ENCODE measurements at places on chromosomes 7 and 10.

DNA sequence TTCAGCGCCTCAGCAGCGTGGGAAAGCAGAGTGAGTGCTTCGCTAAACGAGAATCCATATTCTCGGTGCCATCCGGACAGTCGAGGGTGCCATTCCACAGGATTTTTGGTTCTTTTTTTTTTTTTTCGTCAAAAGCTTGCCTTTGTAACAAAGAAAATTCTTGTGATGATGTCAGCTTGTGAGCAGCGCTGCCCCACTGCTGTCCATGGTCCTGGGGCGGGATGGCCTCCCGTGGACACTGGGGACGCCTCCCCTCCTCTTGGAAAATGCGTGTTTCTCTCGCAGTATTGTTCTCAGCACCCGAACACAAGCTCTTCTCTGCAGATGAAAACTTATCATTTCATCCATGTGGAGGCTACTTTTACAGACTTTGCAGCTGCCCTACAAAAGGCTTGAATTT, 477.4 kb downstream of the TCERG1L start:
- DNase-seq: no peak

DNA sequence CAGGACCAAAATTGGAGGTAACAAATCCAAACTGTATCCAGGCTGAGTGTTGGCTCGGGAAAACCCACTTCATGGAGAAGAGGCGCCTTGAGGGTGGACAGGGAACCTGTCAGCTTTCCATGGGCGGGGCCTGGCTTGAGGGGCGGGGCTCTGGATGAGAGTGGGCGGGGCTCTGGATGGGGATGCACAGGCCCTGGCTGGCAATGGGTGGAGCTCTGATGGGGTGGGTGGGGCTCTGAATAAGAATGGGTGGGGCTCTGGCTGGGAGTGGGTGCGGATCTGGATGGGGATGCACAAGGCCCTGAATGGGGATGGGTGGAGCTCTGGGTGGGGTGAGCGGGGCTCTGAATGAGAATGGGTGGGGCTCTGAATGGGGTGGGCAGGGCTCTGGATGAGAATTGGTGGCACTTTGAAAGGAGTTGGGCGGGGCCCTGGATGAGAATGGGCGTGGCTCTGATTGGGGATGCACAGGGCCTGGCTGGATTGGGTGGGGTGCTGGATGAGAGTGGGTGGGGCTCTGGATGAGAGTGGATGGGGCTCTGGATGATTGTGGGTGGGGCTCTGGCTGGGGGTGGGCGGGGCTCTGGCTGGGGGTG, 96.6 kb upstream of the NPTX2 start:
- no peak for DNase-seq

- DNase-seq: peak; percentile 93
These were observed 118.3 kb downstream of the FAM53B start for GRCh38 chr10:124625831-124626238.

GRCh38 chr7:30702200-30702599, 19.9 kb upstream of the CRHR2 start:
- DNase-seq: no peak

DNA sequence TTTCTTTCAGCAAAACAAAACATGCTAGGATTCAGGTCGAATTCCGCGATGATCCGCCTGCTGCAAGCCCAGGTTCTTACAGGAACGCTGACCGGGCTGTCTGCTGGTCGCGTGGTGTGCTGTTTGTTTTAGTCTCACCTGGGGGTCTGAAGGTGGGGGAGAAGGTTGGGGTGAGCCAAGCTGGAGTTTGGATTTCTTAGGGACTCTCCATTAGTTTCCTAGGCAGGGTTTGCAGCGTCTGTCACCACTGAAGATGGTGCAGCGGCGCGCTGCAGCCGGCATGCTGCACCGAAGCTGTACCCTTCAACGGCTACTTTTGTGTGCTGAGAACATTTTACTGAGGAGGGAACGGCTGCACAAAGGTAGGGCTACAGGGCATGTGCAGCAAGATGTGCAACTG, 48.7 kb downstream of the GCC1 start:
- no peak for DNase-seq

DNA sequence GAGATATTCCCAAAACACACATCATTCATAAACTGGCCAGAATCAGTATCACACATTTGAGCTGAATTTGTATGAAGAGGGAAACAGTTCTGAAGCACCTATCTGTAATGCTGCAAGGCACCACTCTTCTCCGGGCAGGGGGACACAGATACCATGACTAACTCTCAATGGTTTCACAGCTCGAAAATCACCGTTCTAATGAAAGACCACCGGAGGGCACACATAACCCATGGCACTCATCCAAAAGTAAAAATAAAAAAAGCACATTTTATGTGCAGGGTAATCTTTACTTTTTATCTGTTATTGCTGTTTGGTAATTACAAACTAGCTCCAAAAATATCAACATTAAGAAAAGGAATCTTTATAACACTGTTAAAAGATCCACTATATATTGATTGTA, 137.5 kb downstream of the PARD3 start:
- DNase-seq: no peak

DNA sequence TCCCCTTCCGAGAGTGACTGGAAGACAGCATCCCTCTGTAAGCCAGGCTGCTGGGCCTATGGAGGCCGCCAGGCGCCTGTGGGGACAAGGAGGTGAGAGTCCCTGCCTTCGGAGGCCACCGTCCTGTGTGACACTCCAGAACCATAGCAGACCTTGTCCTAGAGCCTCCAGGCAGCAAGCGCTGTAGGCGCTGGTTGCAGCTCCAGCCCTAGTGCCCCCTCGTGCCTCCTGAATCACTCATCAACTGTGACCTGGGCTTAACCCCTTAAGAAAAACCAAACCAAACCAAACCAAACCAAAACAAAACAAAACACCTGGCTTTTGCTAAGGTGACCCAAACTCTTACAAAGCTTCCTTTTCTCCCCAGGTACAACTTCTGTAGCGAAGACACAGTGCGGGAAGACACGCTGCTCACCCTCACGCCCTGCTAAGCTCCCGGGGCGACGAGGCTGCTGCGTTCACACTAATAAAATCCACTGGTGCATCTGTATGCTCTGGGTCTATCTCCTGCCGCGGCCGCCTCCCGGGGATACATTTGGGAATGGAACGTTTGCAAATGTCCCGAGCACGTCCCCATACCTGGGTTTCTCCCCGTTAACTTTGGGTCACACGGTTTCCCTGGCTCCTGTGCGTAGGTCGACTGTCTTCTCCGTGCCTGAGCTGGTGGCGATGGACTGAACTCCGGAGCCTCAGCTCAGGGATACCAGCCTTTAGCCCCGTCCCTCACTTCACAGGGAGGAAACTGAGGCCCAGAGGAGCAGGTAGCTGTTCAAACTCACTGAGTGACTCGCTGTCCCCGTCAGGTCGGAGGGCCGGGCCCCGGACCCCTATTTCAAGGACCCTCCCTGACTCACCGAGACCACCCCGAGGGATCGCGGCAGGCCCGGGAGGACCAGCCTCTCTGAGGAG, 11.8 kb upstream of the PNLIPRP2 start:
- no peak for DNase-seq

GRCh38 chr7:47685712-47686376, 103.9 kb upstream of the TNS3 start:
- no peak for DNase-seq

DNA sequence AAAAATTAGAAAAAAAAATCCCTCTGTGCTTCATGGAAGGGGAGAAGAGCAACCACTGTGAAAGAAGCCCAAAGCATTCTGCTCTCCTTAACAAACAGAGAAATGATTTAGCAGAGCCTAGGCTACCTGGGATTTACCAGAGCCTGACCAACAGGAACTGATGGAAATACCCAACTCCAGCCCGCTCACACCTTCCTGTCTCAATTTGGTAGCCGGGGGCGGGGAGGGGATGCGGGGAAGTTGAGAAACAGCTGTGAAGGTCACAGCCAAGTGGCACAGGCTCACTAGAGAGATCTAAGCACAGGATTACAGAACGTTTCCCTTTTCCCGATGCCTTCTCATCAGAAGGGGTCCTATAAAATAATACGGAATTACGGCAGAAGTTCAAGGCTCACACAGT, 17.6 kb downstream of the RSU1 start:
- DNase-seq: no peak

Measured in psoas muscle (tissue), 8 donors.